ENCODE measurements at places on chromosomes 6 and 20.

GRCh38 chr6:47454713-47455396 lies 22.7 kb upstream of the CD2AP start:
- no peak for DNase-seq

DNA sequence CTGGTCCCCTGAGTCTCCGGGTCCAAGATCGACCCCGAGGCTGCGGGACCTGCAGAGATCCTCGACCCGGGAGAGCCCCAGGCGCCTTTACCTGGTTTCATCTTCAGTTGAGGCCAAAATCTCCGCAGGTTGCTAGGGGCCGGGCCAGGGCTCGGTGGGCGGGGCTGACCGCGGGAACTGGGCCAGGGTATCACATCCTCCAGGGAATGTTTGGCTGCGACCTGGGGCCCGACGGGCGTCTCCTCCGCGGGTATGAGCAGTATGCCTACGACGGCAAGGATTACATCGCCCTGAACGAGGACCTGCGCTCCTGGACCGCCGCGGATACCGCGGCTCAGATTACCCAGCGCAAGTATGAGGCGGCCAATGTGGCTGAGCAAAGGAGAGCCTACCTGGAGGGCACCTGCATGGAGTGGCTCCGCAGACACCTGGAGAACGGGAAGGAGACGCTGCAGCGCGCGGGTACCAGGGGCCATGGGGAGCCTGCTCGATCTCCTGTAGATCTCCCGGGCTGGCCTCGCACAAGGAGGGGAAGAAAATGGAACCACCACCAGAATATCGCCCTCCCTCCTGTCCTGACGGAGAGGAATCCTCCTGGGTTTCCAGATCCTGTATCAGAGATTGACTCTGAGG lies 53.8 kb upstream of the POLR1H start:
- no peak for DNase-seq

DNA sequence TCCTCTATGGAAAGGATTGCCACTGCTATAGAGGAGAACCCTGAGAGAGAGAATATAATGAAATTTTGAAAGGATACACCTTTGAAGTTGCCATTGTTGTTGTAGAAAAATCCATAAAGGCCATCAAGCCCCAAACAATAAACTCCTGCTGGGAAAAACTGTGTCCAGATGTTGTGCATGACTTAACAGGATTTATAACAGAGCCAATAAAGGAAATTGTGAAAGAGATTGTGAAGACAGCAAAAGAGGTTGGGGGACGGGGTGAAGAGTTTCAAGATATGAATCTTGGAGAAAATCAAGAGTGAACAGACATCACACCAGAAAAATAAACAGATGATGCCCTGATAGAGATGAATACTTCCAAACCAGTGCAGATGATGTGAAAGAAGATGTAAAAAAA lies 396.4 kb downstream of the BCKDHB start:
- no peak for DNase-seq

GRCh38 chr6:151166180-151166579 lies 73.6 kb upstream of the AKAP12 start:
- no peak for DNase-seq

GRCh38 chr6:167588181-167588919 lies 238.4 kb upstream of the AFDN start:
- DNase-seq: no peak

- no peak for DNase-seq
These were observed 136.4 kb upstream of the SALL4 start for GRCh38 chr20:51938559-51939258.

- DNase-seq: no peak
These were observed 977.7 kb upstream of the SLC35B3 start for GRCh38 chr6:9412951-9413559.

GRCh38 chr6:39144481-39145173 lies 29.6 kb upstream of the SAYSD1 start:
- DNase-seq: no peak

DNA sequence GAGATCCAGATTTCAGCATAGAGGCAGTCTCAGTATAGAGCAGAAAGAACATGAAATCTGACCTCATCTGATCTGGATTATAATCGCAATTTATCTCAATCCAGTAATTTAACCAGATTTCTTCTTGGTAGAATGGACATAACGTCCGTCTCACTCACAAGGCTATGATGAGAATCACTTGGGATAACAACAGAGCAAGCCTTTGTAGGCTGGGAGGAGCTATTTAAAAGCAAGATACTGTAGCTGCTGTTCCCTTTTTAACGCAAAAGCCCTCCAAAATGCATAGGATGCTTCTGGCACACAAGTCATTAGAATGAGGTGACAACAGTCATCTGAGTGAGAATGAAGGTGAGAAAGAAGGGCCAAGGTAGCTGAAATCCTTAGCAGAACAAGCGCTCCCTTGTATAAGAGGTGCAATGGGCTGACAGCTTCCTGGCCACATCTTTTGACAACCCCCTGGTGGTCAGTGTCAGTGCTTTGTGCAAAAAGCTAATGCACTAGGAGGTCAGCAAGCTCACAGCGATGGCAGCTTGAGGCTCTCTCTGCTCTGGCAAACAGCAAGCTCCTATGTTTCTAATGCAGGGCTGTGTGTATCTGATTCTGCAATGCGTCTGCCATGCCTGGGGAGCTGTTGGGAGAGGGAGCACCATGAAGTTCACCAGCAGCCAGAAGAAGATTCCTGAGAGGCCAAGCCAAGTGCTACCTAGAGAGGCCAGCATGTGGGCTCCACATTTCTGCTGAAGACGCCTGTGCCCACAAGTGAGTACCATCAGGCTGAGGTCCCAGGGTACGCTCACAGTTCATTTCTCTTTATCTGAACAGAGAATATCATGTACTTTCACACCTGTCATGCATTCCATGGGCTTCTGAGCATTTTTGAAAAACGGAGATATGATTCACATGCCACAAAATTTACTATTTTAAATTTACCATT lies 16.2 kb downstream of the METTL24 start:
- DNase-seq: peak; percentile 30

DNA sequence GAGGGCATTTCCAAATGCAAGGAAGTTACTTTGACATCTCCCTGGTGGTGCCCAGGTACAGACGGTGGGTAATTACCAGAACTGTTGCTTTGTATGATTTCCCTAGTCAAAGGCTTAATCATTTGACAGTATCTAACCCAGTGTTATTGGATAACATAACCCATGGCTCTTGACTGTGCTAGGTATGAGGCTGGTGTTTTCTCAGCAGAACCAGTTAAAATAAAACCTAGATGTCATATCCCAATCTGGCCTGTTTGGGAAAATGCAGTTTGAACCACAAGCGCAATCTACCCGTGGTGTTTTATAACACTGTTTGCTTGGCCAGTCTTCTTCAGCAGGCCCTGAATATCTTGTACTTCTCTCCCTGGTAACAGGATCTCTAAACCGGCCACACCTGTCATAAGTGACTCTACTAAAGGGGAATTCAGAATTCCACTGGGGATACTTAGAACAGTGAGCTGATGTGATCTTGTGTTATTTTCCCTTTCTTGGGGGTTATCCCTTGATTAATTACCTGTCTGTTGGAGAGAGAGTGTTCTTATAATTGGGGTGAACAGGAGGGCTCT lies 32.8 kb downstream of the PPP1R14C start:
- DNase-seq: no peak

GRCh38 chr6:166542580-166542912 lies 43.9 kb downstream of the RAMACL start:
- DNase-seq: no peak

DNA sequence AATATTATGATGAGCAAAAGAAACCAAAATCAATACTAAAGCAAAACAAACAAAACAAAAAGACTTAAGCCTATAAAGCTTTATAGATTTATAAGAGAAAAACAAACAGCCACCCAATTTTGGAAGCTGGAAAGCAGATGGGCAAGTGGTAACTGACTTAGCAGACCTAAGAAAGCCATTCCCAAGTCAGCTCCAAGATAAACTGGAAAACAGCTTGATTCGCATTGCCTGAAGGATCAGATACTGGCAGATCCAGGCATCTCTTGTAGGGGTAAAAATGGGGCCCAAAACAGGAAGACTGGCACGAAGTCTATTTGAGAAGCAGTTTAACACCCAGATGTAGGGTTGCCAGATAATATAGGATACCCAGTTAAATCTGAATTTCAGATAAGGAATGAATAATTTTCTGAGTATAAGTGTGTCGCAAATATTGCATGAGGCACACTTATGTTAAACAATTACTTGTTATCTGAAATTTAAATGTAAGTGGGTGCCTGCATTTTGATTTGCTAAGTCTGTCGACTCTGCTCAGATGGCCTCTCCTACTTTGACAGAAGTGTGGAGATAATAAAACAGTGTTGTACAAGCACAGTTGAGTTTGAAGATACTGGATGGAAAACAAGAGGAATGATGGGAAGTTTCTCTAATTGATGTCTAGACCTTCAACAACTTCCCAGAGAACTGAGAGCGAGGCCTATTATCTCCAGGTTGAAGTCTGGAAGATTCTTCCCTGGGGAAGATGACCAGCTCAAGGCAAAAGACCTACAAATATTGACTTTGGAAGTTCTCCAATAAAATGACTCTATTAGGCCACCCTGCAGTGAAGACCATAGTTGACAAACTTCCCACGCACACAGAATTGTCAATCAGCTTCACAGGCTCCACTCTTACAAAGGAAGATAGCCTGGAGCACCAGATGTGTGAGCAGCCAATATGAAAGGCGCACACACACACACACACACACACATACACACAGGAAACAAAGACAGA lies 113.4 kb downstream of the FAM50B start:
- no peak for DNase-seq

DNA sequence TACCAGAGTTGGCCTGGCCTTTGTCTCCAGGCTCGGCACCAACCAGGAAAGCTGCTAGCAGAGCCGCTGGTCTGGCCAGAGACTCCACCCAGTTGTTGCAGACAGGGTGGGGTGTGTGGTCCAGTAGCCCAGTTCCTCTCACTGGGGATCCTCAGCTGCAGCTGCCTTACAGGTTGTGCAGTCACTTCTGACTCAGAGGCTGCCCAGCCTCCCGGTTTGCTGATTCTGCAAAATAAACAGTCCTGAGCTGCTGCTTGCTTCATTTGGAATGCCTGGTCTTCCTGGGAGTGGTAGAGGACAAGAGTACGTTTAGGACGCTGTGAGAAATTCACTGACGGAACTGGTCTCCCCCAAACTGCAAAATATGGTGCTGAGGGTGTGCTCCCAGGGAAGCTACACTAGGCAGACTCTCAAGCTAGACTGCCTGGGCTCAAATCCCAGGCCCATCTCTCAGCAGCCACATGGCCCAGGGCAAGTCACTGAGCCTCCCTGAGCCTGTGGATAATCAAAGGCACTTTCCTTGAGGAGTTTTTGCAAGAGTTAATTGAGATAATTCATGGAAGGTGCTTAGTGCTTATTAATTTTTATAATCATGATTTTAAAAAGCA lies 246.1 kb downstream of the TFAP2C start:
- DNase-seq: no peak

GRCh38 chr6:46756469-46757213 lies 9.9 kb downstream of the ANKRD66 start:
- DNase-seq: no peak

GRCh38 chr6:136534268-136534667 lies 16.0 kb downstream of the MAP7 start:
- no peak for DNase-seq

DNA sequence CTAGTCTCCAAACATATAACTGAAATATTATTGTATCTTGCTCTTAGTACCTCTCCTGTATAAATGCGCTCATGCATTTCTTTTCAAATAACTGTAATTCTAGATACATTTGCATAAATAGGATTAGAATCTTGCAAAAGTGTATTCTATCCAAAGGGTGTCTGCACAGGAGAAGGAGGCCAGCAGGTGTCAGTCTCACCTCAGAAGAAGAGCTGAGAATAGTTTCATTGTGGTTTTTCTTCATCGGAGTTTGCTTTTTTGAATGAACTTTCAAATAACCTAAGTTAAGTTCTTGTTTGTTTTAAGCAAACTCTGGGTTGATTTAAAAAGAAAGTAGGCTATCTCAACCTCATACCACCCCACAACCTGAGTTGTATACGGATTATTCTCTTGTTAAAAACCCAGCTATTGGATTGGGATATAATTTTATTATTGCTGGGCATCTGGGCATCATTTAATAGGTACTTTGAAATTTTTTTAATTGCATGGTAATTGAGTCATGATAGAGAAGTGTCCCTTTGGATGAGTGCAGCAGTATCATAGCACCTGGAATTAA lies 125.0 kb upstream of the MLIP start:
- no peak for DNase-seq

- no peak for DNase-seq
These were observed 96.8 kb downstream of the PSMG4 start for GRCh38 chr6:3355358-3356055.

DNA sequence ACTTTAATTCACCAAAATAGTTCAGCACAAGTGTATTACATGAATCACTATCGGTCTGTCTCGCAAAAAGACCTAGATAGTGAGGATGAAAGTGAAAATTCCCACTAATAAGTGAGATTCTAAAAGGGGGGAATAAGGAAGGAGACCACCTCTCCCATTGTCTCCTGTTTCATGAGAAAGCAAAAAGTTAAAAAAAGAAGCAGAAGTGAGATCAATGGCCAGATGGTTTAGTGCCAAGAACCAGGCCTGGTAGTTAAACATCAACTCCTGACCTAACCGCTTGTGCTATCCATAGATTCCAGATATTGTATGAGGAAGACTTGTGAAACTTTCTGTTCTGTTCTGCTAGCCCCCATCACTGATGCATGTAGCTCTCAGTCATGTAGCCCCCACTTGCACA lies 293.0 kb downstream of the RNGTT start:
- no peak for DNase-seq

DNA sequence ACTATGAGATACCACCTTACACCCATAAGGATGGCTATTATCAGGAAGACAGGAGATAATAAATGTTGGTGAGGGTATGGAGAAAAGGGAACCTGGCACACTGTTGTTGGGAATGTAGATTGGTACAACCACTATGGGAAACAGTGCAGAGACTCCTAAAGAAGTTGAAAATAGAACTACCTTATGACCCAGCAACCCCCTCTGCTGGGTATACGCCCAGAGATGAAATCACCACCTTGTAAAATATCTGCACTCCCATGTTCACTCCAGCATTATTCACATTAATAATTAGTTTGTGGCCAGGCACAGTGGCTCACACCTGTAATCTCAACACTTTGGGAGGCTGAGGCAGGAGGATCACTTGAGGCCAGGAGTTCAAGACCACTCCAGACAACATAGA lies 26.8 kb downstream of the ZBTB9 start:
- no peak for DNase-seq

DNA sequence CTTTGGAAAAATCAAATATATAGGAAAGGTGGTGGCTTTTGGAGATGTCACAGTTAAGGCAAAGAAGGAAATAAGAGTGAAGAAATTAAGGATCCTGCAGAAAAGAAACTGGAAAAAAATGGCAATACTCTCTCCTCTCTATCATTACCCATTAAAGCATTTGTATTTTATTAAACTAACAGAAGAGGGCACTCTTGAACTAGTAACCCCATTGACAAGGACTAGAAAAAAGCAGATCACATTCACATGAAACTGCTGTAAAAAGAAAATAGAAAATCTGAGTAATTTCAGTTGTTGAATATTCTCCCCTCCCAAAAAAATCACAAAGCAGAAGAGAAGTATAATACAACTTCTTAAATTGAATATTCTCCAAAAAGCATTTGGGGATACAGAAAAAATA lies 104.1 kb upstream of the SLC35B3 start:
- DNase-seq: no peak
